ENCODE measurements at places on chromosomes 13 and 19.

DNA sequence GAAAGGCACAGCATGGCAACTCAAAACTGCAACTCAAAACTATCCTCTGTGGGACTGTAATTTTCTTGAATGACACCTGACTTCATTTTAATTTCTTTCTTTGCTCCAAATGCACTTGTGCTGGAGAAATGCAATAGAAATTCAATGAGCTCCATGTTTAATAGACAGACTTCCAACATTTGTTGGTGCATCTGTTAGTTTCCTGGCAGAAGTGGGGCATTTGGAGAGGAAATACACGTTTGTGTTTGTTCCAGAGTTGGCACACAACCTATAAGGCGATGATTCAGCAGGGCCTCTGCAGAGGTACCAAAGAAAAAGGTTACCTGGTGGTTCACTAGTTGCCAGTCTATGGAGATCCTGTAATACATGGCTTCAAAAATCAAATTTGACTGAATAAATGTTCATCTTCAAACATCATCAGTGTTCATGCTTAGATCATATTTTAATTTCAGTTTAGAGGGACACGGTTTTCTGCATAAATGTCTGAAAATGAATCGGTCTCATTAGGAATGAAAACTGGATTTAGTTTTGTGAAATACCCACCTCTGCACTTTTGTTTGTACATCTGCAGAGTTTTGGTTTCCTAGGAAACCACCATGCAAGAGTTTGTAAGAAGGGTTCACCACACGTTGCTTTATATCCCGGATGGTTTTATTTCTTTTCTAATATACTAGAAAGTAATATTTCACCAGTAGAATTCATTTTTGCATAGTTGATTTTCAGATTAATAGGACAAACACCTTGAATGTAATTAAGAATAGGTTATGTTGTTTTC, 21.8 kb upstream of the OBI1 start:
- DNase-seq: no peak

DNA sequence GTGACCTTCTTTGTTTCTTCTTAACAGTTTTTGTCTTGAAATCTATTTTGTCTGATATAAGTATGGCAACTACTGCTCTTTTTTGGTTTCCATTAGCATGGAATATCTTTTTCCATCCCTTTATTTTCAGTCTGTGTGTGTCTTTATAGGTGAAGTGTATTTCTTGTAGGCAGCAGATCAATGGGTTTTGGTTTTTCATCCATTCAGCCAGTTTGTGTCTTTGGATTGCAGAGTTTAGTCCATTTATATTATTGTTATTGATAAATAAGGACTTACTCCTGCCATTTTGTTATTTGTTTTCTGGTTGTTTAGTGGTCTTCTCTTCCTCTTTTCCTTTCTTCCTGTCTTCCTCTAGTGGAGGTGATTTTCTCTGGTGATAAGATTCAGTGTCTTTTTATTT, 54.4 kb downstream of the ZNF136 start:
- DNase-seq: no peak

DNA sequence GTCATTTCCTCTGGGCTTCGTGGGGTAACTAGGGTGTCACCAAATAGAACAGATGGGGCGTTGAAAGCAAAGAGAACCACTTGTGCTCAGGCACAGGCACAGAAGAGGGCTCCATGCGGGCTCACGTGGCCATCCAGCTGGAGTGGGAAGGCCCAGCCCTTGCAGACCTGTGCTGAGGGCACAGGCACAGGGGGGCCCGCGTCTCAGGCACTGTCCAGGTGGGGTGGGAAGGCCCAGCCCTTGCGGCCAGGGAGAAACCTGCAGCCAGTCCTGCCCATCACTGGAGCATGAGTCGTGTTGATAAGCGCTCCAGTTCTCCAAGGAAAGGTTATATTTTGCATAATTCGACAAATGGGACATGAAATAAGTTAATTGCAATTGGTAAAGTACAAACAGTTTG, 57.5 kb downstream of the SLC7A9 start:
- no peak for DNase-seq

DNA sequence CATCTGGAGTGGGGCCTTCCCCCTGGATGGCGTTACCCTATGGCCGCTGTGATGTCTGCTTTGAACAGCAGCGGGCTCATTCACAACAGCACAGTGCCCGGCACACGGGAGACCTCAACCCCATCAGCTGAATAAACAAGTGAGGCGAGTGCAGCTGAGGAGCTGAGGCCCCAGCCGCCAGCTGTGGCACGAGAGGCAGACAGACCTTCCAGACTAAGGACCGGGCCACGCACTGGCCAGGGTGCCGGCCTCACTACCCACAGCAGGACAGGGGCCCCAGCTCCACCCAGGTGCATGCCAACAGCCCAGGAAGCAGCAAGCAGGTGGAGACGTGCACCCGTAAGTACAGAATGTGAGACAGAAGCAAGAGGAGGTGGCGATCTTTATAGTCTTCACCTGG, 39.6 kb downstream of the STK24 start:
- no peak for DNase-seq

GRCh38 chr19:45069056-45069455, 7.2 kb downstream of the ZNF296 start:
- DNase-seq: no peak

- no peak for DNase-seq
Measured at GRCh38 chr13:105918842-105919741, 616.4 kb downstream of the EFNB2 start.

GRCh38 chr19:51600940-51601580, 29.1 kb downstream of the SIGLEC5 start:
- no peak for DNase-seq

GRCh38 chr19:46834984-46835383, 15.7 kb downstream of the AP2S1 start:
- DNase-seq: no peak

- DNase-seq: no peak
Measured at GRCh38 chr19:48578891-48579290, 26.9 kb downstream of the SULT2B1 start.

GRCh38 chr13:102237230-102237629, 164.6 kb downstream of the FGF14 start:
- no peak for DNase-seq

- DNase-seq: no peak
Measured at GRCh38 chr19:38545596-38545995, 72.2 kb downstream of the MAP4K1 start.

DNA sequence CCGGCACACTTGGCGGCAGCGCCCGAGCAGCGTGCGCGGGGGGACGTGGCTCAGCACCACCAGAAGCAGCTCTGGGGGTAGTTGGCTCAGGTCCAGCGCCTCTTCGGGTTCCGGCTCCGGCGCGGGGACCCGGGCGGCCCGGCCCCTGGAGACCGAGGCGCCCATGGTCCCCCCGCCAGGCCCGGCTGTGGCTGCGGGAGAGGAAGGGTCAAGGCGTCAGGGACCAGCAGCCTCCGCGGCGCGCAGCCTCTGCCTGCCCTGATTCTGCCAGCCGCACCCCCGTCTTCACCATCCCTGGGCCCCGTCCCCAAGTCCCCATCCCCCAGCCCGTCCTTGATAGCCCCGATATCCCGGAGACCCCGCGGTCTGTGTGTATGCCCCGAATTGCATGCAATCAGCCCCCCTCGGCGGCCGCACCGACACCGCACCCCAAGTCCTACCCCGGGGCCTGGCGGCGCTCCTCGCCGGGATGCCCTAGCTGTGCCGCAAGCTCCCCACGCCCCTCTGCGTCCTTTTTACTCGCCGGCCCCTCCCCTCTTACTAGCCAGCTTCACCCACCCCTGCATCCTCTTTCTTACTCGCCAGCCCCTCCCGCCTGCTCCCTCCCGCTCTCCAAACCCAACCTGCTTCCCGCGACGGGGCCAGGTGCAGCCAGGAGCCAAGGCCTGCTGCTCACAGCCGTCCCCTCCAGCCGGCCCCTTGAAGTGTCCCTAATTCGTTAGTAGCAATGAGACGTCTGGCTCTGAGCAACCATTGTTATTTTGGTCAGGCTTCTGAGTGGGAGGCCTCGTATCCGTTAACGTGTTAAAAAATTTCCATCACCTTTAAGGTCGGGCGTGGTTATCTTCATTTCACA, at the start of gene FBXO27:
Gene FBXO27 (minus strand): TSS at position 487 of the 856 bp plus-strand sequence. CDS start 322 bp downstream, at position 165.
- peak; percentile 22 for DNase-seq

GRCh38 chr19:42653841-42654240, 59.1 kb upstream of the CEACAM8 start:
- no peak for DNase-seq

DNA sequence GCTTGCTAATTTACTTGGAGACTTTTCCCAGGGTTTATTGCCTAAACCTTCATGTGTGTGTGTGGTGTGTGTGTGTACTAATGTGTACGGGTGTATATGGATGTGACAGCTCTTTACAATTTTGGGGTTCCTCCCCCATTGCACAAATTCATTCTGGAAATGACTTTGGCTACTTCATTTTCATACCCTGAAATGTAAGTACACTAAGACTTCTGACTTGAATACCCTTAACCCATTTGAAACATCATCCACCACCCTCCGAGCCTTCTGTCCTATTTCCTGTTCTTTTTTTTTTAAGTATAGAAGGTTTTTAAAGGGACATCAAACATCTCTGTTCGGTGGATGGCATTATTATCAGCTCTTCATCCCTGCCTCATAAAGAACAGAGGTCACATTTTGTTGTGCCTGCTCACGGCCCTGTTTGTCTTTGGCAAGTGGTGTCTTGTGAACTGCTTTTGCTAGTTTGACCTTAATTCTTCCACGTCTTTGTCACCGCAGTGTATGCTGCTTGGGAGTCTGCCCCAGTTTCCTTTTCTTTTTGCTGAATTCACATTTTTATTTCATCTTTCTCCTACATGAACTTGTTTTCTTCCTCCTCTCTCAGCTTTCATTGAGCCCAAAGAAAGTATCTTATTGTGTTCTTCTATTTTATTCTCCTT, 228.3 kb downstream of the FOXO1 start:
- DNase-seq: peak; percentile 19

GRCh38 chr19:1283207-1283916, 2.3 kb upstream of the EFNA2 start:
- no peak for DNase-seq

DNA sequence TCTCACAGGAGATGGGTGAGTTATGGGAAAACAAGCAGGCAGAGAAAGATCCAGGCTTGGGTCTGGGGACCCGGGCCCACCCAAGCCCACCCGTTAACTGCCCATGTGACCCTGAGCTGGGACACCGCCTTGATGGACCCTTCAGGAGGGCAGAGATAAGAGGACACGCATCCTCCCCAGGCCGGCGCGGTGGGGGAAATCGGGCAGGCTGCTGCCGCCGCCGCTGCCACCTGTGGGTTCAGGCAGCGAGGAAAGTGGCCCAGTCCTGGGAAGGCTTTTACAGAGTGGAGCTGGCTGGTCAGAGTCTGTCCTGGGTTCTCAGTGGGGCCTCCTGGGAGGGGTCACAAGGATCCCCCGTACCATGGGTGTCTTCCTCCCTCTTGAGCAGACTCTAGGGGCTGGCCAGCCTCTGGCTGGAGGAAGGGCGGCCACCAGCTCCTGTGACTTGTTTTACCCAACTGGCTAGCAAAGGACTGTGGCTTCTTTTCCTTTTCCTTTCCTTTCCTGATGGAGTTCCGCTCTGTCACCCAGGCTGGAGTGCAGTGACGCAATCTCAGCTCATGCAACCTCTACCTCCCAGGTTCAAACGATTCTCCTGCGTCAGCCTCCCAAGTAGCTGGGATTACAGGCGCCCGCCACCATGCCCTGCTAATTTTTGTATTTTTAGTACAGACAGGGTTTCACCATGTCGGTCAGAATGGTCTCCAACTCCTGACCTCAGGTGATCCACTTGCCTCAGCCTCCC, 155.4 kb downstream of the KDM4B start:
- DNase-seq: no peak

GRCh38 chr13:40101708-40102359, 446.4 kb downstream of the COG6 start:
- no peak for DNase-seq

- DNase-seq: no peak
Measured at GRCh38 chr13:113836768-113837559, 26.9 kb downstream of the GAS6 start.

DNA sequence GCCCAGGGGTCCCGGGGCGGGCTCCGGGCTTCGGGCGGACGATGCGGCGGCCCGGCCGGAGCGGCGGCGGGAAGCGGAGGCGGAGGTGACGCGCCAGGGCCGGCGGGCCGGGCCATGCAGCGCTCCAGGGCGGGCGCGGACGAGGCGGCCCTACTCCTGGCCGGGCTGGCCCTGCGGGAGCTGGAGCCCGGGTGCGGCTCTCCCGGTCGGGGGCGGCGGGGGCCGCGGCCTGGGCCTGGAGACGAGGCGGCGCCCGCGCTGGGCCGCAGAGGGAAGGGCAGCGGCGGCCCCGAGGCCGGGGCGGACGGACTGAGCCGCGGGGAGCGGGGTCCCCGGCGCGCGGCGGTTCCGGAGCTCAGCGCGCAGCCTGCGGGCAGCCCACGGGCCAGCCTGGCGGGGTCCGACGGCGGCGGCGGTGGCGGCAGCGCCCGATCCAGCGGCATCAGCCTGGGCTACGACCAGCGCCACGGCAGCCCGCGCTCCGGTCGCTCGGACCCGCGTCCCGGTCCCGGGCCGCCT, 362 bp downstream of the WTIP start:
- no peak for DNase-seq

DNA sequence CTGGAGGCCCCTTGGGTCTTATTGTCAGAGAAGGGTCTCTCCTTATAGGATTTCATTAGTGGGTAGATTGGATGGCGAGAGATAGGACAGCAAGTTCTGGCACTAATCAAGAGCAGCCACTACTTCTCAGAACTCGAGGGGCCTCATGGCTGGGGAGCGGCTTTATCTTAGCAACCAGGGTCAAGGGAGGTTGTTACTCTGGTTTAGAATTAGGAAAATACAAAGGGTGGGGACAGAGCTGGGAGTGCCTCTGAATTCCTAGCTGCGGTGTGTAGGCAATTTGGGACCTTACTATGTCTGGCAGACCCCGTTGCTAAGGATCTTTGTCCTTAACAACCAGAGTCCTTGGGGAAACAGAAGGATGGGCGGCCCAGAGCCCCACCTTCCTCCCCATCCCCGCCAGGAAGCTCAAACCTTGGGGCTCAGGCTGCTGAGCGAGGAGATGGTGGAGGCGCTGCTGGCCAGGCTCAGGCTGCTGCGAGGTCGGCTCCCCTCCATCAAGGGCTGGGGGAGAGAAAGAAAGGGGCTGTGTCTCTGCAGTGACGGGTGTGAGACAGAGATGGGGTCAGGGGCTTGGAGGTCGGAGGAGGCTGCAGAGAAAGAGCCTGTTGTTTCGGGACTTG, 1.2 kb downstream of the PLEKHA4 start:
- no peak for DNase-seq

- no peak for DNase-seq
Measured at GRCh38 chr13:25186187-25186586, 14.1 kb upstream of the AMER2 start.

GRCh38 chr13:72875233-72875632, 93.3 kb downstream of the PIBF1 start:
- no peak for DNase-seq

GRCh38 chr19:15170345-15170744, 30.4 kb downstream of the NOTCH3 start:
- no peak for DNase-seq
